Inflammatory macrophage treated with lipopolysaccharide for 1 hour (primary cell): ENCODE measurements at places on chromosomes 12 and 14.

DNA sequence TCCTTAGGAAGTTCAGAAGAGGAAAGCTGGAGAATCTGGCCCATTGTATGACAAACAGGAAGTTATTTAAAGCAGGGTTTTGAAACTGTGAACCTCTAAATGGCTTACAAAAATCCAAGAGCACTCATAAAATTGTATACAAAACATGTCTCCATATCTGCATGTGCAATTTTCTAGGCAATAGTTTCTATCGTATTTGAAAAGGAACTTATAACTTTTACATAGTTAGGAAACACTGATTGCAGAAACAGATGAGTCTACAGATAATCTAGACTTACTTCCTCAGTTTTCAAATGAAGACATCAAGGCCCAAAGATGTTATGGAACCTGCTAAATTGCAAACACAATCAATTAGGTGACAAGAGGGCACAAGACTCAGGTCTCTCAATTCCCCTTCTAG, 53.3 kb upstream of the ETV6 start:
- DNase-seq = peak; percentile 61

DNA sequence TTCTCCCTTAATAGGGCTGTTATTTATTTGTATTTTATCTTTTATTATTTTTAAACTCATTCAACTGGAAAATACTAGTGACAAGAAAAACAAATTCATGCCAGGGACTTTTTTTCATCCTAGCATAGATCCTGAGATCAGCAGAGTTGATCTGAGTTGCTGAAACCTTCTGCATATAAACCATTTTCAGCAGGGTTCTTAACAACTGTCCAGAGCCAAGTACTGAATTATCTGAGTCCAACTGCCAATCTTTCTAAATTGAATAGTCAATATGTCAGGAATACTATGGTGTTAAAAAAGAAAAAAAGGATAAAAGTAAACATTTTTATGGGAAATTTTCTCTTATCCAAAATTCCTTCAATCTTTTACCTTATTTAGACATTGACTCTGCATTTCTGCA, 28.6 kb downstream of the CDC42BPB start:
- no peak for DNase-seq

DNA sequence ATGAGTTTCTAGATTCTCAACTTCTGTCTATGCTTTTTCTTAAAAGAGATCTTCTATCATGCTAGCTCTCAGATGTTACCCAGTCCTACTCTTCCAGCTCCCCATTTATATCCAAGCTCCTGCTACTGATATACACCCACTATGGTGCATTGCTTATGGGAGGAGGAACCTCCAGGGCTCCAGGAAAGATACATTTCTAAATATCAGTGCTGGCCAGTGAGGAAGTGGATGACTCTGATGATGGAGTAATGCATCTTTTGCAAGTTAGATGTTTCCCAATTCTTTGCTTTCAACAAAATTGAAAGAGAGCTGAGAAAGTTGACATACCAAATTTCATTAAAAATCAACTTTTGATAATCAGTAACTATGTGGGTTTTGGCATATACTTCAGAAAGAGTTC, 105.7 kb upstream of the RESF1 start:
- DNase-seq = peak; percentile 88

DNA sequence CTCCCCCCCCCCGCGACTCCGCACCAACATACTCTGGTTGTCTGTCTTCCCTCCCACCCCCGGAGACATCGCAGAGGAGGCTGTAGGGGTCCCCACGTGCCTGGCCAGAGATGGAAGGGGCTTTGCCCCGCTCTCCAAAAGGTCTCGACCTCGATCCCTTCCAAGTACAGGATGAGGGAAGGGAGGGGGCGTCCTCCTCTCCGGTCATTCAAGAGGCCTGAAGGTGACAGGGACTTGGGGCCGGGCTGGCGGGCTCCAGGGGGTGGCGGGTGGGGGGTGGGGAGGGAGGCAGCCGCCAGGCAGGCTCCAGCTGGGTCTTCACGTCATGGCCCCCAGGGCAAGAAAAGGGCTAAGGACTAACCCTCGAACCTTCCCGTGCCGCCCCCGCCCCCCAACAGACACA, 15.1 kb downstream of the TBX3 start:
- no peak for DNase-seq

DNA sequence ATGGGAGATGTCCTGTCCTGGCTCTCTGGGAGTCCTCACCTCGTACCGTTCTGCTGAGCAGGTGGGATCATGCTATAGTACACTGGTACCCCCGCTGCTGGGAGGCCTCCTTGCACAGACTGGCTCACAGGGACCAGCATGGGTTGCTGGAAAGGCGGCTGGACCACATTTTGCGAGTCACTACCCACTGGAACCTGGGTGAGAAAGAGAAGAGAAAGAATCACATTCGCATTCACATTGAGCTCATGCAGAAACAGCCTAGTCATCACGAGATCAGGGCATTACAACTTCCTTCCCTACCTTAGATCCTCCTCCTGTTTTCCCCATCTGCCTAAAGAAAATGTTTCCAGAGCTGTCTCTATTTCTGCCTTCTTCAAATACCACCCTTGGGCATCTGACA, 17.3 kb upstream of the STAC3 start:
- DNase-seq = peak; percentile 41

GRCh38 chr14:32366986-32367385, 37.9 kb downstream of the AKAP6 start:
- DNase-seq = no peak

DNA sequence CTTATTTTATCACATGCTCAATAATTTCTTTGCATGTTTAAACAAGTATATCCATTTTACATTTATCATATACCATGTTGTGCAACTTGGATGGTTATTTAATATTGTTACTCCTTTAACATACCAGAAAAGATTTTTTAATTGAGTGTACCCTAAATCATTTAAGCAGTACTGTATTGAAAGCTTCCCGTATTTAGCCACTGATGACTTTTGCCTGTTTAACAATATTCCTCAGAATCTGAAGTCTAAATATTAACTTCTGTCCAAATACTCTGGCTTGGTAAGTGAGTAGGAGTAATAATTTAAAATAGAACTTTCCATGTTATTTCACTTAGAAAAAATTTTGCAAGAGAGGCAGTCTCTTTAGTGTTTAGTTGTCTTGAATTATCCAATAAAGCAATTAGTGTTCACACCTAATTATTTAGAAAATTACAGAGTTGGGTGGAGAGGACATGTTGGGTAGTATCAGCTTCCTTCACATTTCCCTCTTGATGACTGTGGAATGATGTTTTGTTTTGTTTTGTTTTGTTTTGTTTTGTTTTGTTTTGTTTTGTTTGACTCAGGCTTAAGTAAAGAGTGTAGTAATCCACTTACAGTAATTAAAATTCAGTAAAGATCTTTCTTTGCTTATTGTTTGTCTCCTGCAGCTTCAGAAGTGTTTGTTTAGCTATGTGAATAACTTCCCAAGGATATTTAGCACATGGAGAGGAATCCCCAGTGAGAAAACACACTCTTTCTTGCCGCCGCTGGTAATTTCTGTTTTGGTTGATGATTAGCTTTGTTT, 59.5 kb downstream of the DAAM1 start:
- DNase-seq = no peak
